Effector CD4-positive, alpha-beta T cell (primary cell): ENCODE measurements at places on chromosomes 11 and 22.
A peak's percentile ranks its signal among the peaks of the same experiment; 100 is the strongest.

DNA sequence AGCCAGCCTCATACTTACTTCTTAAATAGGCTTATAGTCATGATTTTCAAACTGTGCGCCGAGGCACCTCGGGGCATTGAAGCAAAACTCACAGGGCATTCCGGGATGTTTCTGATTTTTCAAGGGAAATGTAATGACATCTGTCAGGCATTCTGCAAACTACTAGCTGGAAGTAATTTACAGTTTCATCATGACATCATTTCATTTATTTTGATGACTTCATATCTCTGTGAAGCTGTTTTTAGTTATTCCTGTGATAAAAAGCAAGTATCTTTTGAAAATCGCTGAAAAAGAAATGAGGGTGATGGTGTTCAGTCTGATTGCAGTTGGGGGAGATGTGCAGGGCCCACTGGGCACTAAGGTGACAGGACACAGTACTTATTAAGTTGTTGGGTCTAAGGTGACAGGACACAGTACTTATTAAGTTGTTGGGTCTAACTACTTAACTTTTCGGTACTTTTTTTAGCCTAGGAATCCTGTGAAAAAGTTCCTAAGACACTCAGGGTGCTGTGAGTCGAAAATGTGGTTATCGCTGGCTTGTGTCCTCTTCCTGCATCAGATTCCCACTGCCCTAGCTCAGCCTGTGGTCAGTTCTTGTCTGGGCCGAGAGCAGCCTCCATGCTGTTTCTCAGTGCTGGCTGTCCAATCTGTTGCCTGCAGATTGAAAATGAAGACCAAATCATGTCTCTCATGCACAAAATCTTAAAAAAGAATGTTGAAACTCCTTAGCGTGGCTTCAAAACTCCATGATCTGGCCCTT lies 42.6 kb downstream of the APLP2 start:
- DNase-seq, result no peak

DNA sequence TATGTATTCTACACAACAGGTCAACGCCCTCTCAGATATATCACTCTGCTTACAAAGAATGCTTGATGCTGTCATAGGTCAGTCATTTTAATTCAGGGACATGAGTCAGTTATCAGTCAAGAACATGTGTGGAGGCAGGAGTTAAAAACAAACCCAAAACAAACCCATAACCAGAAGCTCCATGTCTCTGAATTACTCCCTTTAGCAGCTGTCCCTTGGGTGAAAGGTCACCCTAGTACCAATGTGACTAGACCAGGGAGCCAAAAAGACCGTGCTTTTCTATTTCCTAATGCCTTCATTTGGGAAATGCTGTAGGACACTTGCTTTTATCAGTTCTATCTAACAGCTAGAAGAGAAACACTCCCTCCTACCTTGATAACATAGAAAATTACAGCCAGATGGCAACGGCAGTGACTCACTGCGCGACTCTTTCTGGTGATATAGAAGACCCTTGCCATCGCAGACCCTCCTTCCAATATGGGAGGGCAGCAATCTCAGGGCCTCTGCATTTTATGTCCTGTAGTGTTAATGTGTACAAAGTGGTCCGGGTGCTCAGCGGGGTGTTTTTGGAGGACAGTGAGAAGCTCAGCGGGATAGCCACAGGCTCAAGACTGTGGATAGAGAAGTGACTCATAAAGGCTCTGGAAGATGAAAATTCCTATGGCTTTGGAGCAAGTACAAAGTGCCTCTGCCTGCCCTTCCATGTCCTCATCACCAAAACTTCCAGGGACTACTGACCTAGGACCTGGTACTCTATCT lies 24.8 kb downstream of the APOL5 start:
- DNase-seq, result no peak

- DNase-seq, result no peak
These were observed 390 bp upstream of the FGF3 start for GRCh38 chr11:69819541-69820070.

DNA sequence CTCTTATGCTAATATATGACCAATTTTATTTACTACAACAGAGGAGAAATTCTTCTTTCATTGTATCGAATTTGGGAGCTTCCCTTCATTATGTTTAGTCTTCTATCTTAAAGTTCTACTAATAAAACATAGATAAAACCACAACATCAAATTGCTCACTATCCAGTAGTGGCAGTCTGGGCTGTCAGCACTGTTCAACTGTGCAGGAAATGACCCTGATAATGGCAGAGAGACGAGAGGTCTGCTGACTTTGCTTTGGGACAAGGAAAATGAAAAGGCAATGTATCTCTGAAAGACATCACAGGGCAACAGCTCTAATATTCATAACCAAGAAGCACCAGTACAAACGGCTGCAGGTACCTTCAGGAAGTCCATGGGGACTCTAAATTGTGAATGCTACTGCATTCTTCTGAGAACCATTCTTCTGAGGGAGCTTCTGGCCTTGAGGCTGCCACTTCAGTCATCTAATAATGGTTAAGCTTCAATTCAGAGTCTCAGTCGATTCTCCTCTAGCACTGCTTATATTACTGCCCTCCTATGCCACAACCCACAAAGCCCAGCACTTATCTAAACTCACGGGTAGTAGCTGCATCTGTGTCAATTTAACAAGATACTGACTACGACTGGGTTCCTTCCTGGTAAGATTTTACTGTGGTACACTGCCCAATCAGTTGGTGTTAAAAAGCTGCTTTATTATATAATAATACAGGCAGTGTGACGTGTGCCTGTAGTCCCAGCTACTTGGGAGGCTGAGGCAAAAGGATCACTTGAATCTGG lies 44.2 kb downstream of the CKAP5 start:
- no peak for DNase-seq

GRCh38 chr11:32829157-32829679 lies 509 bp upstream of the PRRG4 start:
- no peak for DNase-seq

GRCh38 chr22:33465554-33465953 lies 407.4 kb upstream of the SYN3 start:
- no peak for DNase-seq

DNA sequence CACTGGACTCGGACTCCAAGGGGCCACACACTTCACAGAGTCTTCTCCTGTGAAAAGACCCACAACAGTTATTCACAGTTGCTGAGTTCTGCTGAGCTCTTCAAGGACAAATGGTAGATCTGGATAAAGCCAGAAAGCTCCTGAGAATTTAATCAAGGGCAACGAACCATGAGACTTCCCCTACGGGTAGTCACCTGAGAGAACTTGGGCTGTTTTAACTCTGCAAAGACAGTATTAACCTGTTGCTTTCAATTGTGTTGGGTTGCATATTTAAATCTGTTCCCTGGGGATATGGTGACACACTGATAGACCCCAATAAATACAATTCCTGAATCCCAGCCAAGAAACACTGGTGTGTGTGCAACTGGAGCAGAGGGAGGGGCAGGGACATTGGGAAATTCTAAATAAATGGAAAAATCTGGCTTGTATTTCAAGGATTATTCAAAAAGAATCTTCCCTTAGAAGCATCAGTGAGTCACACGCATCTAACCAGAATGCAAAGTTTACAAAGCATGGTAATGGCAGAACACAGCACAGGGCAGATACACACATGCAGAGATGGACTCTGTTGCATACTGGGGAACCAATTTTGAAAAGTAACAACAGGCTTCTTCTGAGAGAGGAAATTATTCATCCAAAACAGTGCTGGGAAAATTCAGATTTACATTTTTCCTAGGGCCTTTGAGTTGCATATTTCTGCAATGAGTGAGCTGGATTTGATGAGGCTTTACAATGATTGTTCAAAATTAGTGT lies 4.0 kb downstream of the KCNJ1 start:
- DNase-seq, result no peak

DNA sequence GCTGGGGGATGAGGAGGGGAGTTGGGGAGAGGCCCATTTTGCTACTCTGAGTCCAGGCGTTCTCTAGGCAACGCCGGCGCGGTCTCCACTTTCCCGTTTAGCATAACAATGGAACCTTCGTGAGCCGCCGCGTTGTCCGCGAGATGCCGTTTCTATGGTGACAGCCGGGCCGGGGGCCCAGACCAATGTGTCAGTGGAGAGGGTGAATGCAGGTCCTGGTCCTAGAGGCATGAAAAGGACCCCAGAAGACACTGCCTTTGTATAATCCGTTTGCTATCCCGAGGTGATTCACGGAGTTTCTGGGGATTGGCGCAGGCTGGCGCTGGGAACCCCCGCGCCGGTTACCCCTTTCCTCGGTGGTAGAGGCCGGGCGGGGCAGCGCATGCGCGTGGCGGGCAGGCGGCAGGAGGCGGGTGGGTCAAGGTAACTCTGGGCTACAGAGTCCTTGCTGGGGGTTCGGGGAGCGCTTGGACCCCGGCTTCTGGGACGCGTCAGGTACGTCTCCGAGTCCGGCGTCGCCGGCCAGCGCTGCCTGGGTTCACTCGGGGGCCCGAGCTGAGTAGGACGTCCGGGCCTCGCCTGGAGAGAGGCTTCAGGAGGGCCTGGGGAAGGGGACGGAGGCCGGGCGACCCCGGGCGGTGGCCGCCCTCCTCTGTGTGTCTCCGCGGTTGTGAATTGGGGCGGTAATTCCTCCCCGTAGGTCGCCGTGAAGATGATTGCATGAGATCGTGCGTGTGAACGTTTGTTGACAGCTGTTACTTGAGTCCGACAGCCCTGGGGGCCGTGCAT lies at the start of the genes CBY1 and FAM227A:
Gene CBY1 (plus strand): TSS at position 383 of the 789 bp plus-strand sequence. CDS start 11,417 bp downstream, outside the sequence.
Gene FAM227A (minus strand): TSS at position 137 of the 789 bp plus-strand sequence. CDS start 6,224 bp downstream, outside the sequence.
- DNase-seq, result peak; percentile 79

DNA sequence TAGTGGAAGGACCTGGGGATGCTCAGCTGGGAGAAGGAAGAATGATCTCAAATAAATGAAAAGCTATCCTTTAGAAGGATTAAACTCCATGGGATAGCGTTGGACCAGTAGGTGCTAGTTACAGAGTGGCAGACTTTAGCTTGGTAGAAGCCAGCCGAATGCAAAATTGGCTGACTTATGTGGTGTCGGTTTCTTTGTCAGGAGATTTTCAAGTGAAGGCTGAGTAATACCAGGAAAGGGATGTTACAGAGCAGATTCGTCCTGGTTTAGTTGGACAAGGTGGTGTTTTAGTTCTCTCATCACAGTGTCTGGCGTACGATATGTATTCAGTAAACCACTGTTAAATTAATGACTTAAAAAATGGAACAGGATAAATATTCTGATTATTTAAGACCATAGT lies 26.0 kb downstream of the FDX1 start:
- no peak for DNase-seq
